NCI-H1105 (cell line): ENCODE measurements at places on chromosomes 11 and 22.

DNA sequence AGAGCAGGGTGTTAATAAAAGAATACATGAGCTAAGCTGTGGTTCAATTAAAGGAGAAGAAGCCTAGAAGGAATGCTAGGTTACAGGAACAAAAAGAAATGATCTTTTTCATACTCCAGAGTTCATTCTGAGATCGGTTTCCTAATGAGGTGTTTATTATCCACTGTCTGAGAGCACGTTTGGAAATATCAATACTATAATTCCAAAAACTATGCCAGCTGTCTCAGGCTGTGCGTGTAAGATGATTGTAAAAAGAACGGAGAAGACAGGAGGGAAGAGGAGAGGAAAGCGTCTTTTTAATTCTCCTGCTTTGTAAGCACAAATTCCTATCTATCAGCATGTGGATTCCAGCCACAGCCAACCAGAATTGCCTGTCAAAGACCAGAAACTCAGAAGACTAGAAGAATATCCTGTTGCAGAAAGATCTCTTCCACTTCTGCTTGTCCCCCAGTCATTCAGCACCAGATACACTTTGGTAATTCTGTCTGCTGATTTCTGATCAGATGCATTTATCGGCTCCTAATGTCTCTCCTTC lies 25.7 kb downstream of the APOL5 start:
- no peak for DNase-seq

- peak; percentile 83 for DNase-seq
These were observed 400.4 kb downstream of the NXPE2 start for GRCh38 chr11:115078461-115079438.

DNA sequence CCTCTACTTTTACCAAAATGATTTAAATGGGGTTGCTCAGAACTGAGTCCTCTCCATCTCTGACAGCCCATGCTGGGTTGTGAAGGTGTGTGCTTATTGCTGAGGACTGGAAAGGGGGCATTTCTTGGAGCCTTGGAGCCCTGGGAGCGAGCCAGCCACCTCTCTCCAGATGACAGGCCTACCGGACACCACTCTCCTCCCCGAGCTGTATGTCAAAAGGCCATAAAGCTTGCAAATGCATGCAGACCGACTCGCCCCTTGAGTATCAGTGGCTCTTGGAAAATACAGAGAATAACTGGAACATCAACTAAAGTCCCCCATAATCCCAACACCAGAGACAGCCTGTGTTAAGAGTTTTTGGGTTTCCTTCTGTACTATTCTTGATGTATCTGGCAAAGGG lies 67.9 kb upstream of the PITPNB start:
- no peak for DNase-seq

DNA sequence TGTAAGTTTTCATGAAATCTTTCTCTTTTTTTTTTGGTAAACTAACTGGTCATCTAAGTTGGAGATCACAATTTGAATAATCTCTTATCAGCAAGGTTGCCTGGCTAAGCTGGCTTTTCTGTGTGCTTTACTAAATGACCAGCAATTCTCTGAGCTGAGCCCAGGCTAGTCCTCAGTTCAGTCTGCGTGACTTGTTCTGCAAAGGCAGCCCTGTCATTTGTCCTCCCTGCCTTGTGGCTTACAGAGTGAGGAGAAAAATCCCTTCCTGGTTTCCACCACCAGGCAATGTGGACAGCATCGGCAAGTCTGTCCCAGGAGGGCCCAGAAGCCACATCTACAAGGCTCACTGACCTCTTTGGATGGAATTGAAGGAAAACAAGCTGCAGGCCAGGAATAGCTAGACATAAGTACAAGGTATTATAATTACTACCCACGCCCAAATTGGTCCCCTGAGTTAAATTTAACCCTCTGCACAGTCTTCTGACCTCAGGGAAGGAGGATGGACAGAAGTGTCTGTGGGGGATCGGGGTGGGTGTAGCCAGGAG lies 108.6 kb downstream of the SCN3B start:
- no peak for DNase-seq

DNA sequence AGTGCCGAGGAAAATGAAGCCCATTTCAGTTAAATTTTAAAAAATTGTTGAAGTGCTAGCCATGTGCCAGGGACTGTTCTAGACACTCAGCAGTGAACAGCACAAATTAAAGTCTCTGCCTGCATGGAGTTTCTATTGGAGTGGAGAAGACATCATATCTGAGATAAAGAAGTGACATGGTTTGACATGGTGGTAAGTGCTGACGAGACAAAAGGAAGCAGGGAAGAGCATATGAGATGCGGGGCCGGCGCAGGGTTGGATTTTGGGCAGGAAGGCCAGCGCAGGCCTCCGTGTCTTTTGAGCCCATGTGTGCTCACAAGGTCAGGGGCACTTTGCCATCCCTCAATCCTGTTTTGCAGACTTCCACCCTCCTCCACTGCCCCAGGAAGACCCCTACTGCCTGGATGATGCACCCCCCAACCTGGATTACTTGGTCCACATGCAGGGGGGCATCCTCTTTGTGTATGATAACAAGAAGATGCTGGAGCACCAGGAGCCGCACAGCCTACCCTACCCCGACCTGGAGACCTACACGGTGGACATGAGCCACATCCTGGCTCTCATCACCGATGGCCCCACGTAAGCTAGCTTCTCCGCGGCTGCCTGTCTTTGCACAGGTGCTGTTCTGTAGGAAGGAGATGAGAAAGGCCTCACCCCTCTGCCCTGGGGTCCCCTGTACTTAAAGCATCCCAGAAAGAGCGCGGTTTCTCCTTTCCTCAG lies 29.6 kb downstream of the AMPD3 start:
- DNase-seq: no peak

DNA sequence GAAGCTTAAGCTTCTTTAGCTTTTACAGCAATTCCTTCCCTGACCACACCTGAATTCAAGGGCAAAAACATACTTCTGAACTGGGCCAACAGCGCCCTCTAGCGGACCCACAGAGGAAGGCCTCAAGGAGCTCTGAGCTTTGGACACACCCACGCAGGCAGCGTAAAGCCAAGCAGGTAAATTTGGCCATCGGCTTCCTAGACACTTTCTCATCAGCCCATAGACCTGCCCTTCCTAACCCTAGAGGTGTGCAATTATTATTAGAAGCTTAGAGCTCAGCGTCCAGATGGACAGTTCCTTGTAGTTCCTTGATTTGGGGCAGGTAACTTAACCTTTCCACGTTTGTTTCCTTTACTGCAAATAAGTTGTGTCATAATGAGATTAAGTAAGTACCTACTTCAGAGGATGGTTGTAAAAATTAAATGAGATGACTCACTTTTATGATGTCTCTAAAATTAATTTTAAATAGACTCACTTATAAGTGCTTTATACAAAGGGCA lies 25.7 kb upstream of the HMGXB4 start:
- peak; percentile 74 for DNase-seq

DNA sequence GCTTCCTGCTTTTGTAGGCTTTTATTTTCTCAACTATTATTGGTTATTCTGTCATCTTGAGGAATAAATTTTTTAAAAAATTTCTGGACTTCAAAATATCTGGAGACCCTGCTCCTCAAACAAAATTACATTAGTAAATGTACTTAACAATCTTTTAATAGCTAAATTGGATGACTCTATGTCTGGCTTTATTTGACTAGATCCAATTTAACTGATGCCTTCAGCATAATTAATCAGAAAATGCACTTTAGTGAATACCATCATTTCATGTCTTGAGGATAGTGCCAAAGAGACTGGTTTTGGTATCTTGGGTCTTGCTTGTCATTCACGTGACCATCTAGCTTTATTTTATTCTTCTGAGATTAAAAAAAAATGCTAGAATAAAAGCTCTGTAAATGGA lies 1301.2 kb downstream of the JRKL start:
- DNase-seq: no peak

- no peak for DNase-seq
These were observed 943 bp downstream of the DUSP8 start for GRCh38 chr11:1570896-1571759.

DNA sequence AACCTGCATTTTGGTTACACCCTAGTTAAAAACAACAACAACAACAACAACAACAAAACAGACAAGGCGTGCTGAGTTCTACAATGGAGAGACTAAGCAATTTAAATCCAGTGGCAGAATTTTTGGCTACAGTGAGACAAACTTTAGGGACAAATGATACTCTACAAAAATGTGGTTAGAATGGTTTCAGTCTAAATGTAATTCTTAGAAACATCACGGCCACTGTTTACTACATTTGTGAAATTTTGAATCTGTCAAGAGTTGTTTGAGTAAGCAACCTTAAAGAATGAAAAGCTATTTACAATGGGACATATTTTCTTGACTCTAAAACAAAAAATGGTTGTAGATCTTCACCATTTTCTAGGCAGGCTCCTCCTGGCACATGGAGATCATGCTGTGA lies 259.4 kb downstream of the SWAP70 start:
- no peak for DNase-seq

DNA sequence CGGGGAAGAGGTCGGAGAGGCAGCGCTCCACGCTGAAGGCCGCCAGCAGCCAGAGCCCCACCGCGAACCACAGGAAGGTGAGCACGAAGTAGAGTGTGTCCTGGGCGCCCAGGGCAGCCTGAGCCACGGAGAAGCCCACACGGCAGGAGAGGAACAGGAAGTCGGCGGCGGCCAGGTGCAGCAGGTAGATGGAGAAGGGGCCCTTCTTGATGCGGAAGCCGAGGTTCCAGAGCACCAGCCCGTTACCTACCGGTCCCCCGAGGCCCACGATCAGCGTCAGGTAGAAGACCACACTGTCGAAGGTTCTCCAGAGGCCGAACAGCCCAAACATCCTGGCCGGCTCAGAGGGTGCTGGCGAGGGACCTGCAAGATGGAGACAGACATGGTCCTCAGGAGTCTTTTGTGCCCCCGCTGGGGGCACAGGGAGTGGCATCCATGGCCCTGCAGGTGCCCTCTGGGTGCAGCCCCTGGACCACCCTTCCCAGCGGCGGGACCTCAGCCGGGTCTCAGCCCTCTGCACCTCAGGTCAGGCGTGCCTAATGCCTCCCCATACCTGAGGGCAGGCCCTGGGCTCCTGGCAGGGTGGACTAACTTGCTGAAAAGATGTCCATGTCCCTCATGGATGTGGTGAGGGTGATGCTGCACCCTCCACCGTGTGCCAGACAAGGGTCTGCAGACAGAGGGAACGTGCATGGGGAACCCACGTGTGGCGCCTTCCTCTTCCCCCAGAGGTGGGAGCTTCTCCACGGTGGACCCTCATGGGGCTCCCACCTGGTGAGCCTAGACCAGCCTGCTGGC lies at the start of gene MRGPRG:
Gene MRGPRG (minus strand): TSS at position 331 of the 798 bp plus-strand sequence. CDS start 0 bp downstream, at position 331.
- no peak for DNase-seq

GRCh38 chr11:43723617-43724016 lies 43.1 kb downstream of the HSD17B12 start:
- DNase-seq: no peak

DNA sequence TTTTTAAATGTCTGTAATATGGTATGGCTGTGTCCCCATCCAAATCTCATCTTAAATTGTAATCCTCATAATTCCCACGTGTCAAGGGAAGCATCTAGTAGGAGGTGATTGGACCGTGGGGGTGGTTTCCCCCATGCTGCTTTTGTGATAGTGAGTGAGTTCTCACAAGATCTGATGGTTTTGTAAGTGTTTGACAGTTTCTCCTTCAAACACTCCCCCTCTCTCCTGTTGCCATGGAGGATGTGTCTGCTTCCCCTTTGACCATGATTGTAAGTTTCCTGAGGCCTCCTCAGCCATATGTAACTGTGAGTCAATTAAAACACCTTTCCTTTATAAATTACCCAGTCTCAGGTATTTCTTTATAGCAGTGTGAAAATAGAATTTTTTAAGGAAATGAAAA lies 31.1 kb upstream of the CD44 start:
- DNase-seq: no peak

GRCh38 chr22:41780746-41781505 lies 19.6 kb upstream of the CCDC134 start:
- no peak for DNase-seq

DNA sequence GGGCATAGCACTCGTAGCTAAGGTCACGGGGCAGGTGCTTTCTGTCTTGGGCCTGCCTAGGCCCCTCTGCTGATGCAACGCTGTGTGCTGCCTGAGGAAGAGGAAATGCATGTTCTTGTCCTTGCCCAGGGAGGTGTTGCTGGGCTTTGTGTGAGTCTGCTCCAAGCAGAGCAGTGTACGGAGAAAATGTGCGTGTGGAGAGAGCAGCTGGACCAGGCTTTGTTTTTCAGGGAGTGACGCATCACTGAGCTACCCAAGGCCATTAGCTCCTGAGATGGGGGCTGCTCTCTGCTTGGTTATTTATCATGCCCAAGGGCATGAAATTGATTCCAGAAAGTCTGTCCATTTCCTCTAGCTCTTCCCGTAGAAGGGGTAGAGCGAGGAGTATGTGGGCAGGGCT lies 82.9 kb upstream of the THY1 start:
- DNase-seq: no peak

- no peak for DNase-seq
These were observed 535.8 kb downstream of the TBC1D22A start for GRCh38 chr22:47298017-47298785.

DNA sequence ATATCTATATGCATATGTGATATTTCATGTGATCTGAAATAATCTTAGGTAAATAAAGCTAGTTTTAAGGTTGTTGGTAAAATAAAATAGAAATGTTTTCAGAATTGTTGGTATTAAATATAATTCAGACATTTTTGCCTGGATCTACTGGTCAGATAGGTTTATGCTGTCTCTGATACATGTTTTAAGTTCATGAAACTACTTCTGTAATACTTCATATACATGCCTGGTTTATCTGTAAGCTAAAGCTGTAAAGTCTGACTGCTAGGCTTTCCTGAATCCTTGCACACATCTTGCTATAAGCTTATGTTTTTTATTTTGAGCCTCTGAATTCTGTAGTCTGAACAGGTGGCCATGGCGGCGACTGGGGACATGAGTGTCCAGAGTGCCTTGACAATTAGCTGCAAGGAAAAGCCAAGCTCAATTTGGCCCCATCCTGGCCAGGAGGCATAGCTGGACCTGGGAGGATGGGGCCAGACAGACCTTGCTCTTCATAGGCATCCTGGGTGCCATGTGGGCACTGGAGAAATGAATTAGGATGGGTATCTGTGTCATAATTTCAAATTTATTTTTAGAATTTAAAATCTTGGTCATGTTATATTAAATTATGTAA lies 241.0 kb upstream of the UBASH3B start:
- no peak for DNase-seq

- DNase-seq: no peak
These were observed 856.4 kb upstream of the LRRC4C start for GRCh38 chr11:42315846-42316245.

GRCh38 chr11:36751335-36751781 lies 153.3 kb upstream of the RAG2 start:
- DNase-seq: no peak

DNA sequence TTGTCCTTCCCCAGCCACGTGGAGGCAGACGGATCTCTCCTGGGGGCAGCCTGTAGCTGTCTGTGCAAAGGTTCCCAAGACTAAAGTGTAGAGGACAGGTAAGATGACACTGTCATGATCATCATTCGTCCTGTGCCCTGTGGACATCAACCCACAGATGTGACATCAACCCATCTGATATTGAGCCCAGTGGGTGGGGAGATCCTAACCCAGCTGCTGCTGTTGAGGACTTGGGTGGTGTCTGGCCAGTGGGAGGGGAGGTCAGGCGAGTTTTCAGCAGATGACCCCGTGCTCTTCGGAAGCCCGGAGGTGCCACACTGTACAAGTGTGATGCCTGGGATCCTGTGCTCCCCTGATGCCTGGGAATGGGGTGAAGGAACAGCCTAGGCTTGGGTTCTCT lies 1.2 kb upstream of the GAL start:
- no peak for DNase-seq

GRCh38 chr22:23289851-23290724 lies 109.8 kb downstream of the BCR start:
- DNase-seq: no peak

GRCh38 chr22:37253126-37253660 lies 9.1 kb upstream of the RAC2 start:
- no peak for DNase-seq
